ENCODE measurements at places on chromosomes 7 and 10.

DNA sequence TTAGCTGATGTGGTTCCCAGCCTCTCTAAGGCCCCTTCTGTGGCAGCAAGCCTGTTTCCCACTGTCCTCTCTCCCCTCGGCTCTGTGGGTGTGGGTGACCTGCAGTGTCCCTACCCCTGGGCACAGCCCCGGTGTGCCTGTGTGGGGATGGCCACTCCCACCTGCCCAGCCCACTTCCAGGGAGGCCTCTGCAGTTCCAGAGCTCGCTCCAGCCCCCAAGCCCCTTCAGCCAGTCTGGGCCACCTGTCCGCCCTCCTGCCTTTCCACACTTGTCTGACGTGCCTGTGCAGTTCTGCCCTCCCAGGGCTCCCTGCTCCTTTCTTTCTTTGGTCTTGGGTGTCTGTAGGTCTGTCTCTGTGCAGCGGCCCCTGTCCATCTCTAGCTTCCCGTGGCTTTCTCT lies 127.0 kb upstream of the PPIF start:
- no peak for DNase-seq

DNA sequence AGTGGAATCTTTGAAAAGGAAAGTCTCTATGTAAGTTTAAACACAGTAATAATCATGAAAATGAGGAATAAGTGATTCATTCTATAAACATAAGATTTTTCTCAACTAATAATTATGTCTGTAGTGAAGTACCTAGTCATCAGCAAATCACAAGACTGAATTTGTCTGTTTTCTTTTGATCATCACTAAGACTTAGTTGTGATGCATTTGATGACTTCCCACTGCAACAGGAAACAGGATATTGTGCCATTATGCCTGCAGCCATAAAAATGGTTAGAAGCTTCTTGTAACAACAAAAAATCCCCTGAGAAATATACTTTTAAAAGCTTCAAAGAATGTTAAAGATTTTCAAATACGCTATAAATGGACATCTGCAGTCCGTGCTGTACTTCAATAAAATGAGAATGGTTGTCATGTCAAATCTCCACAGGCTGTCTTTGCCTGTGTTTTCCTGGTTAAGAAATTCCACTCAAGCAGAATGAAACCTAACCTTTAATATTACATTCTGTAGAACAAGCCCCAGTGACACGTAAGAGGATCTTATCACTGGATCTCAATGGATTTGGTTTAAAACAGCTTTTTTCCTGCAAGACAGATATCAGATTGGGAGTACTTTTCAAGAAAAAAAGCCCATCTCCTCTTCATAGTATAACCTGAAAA lies 1262.3 kb upstream of the PHF14 start:
- no peak for DNase-seq

DNA sequence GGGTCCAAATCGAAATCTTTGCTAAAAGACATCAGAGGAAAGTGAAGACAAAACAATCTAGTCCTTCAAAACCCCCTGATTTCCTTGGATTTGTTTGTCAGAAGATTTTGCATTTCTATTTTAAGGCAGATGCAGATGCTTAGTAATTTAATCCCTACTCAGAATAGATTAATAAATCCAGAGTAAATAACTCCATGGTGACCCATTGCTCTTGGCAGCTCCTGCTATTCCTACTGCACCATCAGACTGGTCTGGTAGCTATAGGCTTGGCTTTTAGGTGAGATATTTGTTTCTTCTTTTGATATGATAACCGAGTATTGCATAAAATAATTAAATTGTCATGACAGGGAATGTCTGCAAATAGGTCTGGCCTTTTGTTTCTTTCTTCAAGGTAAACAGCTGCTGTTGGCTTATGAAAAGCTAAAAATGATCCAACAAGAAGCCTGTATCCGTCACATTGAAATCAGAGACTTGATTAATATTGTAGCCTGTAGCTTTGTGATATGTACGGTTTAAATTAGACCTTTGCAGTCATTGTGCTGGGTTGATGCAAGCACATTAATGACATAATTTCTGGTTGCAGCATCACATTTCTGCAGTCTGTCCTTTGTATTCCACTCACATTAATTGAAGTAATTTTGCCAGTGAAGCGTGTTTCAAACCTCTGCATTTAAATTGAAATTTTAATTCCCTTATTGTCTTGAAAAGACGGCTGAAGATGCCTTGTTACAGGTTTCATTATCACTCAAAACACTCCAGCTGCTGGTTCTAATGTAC lies 40.7 kb downstream of the EXOC4 start:
- DNase-seq = no peak

GRCh38 chr10:84205049-84205852 lies 10.9 kb downstream of the CDHR1 start:
- DNase-seq = peak; percentile 82

DNA sequence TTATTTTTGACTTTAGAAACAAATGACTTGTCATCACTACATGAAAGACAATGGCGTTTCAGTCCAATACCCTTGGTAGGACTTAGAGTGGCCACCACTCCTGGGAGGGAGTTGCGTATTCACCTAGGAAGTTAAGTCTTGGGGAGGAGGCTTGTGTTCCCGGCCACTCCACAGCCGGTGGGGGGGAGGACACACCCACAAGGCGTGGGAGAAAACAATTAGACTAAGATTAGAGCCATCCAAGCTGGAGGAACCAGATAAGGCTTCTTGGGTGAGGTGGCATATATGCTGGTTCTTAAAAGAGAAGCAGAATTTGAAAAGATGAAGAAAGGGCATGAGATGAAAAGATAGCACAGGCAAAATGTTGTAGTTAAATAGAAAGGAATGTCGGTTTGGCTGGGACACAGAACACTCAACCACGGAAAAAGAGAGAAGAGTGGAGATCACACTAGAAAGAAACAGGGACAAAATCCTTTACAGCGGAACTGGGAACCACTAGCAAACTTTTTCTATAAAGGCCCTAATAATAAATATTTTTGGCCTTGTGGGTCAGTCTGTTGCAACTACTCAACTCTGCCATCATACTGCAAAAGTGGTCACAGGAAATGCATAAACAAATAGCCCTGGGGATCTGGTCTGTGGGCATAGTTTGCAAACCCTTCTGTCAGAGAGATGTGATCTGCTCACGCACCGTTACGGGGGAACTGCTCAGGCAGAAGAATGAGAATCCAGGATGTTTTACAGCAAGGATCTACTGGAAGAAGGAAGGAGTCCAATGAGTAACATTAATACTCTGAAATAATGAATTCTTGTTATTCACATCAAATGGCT lies 651.8 kb downstream of the PARD3 start:
- no peak for DNase-seq

- DNase-seq = no peak
Observed at GRCh38 chr7:17357952-17358351, 59.5 kb downstream of the AHR start.

DNA sequence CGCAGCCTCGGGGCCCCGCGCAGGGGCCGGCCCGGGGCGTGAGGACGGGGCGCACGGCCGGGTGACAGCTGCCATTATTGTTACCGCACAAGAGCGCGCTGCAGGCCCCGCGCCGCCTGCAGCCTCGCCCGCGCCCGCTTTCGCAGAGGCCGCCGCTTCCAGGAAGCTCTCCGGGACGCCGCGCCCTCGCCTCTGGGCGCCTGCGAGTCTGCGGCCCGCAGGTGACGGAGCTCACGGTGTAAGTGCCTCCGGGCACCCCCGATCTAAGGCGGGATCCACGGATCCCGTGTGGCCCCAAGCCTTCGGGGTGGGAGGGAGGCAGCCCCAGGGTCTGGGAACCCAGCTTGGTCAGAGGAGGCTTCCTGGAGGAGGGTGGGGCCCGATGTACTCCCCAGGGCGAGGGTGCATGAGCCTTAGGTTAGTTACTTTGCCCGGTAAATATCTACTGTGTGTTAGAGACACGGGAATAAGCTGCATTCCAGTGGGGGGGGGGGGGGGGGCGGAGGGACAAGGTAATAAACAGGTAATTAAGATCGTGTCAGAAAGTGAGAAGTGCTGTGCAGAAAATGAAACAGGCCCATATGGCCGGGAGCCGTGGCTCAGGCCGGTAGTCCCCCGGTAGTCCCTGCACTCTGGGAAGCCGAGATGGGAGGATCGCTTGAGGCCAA lies 638 bp downstream of the IQCE start:
- DNase-seq = peak; percentile 56

GRCh38 chr10:77837925-77838595 lies 88.5 kb downstream of the DLG5 start:
- no peak for DNase-seq

DNA sequence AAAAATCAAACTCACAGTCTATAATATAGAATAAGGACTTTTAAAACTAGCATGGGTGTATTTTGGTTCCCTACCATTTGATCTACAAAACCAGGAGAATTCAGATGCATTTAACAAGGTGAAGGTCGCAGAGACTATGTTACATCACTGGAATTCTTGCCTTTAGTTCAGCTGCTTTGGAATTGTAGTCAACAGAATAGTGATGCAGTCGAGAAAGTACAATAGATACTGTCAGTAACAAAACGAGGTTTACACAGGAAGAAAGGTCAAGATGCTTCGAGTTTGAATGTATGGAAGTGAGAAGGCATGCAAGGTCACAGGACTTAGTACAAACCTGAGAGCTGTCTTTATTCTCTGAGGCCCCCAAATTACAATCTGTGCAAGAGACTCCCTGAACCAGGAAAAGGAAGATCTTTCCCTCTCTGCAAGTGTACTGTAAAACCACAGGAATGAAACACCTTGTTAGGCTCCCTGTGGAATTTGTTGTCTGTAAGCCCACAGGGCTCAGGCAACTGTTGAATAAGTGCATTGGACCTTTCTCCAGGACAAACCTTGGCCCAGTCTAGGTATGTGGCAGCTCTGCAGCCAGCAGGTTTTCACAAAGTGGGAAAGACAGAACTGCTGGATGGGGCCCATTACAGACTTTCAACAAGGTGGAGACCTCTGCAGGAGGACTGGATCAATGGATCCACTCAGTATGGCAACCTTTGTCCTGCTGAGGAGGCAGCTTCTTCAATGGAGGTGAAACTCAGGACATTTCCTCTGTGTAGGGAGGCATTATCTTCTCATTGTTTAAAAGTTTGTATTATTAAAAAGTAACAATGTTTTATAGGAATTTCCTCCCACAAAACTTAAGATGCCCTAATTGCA lies 101.1 kb upstream of the GSDME start:
- no peak for DNase-seq

DNA sequence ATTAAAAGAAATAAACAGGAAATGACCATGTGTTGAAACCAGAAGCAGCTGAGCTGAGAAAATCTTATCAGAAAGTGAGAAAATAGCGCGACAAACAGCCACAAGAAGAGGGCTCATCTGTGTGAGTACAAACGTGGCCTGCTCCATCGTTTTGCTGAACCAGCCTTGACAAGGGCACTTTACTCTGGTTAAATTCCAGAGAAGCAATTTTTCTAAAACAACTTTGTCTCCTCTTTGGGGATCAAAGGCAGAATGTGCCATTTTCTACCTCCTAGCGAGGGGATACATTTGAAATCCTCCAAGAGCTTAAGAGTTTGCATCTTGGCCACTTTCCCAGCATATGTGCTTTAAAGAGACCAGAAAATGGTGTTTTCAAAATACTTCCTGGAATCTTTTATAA lies 51.3 kb upstream of the VIPR2 start:
- DNase-seq = no peak

GRCh38 chr10:15739254-15739970 lies 19.7 kb upstream of the ITGA8 start:
- no peak for DNase-seq

- no peak for DNase-seq
Observed at GRCh38 chr7:102976493-102976892, 63.7 kb downstream of the LRRC17 start.

GRCh38 chr7:124791426-124791825 lies 25.8 kb upstream of the GPR37 start:
- no peak for DNase-seq

DNA sequence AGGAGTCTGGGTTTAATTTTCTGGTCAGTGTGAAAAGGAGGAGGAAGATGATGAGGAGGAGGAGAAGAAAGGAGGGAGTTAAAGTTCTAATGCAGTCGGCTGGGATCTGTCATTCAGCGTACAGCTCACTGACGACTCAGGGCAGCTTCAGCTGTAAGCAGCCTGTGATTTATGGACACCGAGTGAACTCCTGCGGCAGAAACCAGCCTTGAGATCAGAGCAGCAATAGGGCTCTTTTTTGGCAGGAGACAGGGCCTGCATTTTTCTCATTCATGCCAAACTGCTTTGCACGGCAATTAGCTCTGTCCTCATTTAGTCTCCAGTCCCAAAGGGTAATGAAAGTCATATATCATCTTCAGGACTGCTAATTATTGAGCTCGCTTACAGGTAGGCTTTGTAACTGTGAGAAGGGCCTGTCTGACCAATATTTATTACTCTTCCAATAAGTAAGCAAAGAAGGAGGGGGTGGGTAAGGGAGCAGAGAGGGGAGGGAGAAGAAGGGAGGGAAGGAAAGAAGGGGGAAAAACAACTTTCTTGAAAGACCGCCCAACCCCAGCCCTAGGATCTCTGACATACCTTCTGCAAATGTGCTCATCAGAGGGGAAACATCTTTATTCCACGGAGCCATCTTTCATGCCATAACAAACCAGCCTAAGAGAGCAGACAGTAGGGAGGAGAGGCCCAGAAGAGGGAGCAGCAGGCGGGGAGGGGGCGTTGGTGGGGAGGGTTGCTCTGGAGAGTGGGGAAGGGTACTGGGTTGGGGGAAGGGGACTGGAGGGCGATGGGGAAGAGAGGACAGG lies 48.1 kb upstream of the COMTD1 start:
- DNase-seq = no peak

GRCh38 chr7:28615091-28615490 lies 202.8 kb downstream of the CREB5 start:
- DNase-seq = no peak

DNA sequence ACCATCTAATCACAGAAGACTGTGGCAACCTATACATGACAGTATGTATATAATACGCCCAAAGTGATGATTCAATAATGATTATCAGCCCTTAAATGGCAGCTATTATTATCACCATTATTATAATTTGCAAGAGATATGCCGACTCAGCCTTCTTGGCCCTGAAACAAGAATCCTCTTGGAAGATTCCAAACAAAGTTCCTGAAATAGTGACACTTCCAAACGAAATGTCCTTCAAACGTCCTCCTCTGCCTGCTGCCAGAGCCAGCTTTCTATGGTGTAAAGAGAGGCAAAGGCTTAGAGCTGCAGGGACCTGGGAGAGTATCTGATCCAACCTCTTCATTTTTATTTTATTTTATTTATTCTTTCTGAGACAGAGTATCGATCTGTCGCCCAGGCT lies 36.0 kb downstream of the NRAP start:
- DNase-seq = no peak

DNA sequence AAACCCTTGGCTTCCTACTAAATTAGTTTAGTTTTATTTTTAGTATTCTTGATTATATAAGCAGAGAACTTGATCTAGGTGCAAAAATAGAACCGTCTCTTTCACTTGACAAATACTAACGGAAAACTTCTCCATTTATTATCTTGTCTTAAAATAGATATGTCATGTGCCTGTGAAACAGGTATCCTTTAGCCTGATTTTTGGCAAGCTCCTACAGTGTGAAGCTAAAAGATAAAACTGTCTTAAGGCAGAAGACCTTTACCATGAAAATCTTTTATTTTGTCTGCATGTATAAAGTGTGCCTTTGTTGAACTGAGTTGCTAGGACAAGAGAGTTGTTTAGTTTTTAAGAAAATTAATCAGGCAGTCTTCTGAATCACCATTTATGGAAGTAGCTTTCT lies 90.6 kb downstream of the CYP51A1 start:
- no peak for DNase-seq
